MG63 (cell line): ENCODE measurements at places on chromosomes 5 and 9. TPM values are rescaled to one million over a fixed set of nuclear protein-coding genes. Genes with fewer than 3 reads are reported as not detected.
A peak's percentile ranks its signal among the peaks of the same experiment; 100 is the strongest.

DNA sequence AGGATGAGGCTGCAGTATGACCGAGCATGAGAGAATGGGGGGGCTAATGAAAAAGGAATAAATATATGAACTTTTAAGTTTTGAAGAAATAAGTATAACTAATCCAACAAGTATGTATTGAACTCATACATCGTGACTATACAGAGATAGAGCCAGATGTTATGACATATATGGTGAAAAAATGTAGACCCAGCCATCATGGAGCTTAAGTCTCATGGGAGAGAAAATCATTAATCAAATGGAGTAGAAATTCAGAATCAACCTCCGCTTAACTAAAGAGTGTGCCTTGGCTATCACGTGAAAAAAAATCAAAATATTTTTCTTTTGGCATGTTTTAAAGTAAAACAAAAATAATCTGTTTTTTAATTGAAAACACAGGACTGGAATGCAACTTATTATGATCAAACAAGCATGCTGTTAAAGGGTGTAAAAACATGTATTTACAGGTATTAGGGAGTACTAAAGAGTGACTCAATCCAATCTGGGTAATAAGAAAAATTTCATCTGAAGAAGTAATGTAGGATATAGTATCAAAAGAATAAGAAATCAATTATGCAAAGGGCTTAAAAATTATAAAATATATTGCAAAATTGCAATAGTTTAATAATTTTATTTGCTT lies 868.5 kb upstream of the NUDT12 start:
- DNase-seq: no peak

- no peak for DNase-seq
Measured at GRCh38 chr9:123361731-123362510, 5.9 kb downstream of the CRB2 start.

DNA sequence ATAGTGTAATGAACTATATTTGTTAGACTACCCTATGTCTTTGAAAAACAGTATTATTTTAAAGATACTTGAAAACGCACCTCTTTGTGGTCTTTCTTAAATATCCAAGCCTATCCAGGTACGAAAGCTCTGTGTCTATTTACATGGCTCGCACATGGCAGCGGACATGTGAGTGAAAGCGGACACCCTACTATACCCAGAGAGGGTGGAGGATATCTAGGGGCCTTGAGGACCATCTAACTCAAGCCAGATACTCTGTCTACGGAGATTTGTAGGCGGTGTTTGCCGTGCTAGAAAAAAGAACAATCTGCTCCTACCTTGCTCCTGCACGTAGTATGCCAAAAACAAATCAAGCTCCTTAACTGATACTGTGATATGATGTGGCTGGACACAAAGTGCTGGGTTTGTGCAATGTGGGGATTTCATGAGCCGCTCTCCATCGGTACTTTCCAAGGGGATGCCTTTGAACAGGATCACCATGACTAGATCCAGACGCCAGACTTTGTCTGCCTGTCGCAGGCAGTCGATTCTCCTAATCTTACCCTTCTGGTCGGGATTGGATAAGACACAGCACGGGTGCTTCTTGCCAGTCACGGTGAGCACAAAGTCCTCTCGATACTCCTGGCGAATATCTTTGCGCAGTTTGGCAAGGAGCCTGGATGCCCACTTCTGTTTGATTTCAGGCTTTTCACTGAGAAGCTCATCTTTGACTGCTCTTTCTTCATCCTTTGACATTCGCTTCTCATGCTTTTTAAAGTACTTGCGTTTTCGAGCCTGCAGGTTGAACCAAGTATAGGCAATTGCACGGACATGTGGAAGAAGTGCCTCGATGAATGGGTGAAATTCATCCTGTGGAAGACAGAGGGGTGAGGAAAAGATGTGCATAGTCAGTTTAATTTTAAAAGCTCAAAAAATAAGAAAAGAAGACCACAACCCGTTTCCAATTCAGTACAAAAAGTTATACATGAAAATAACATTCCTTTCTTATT lies 7.0 kb downstream of the NFIB start:
- no peak for DNase-seq

DNA sequence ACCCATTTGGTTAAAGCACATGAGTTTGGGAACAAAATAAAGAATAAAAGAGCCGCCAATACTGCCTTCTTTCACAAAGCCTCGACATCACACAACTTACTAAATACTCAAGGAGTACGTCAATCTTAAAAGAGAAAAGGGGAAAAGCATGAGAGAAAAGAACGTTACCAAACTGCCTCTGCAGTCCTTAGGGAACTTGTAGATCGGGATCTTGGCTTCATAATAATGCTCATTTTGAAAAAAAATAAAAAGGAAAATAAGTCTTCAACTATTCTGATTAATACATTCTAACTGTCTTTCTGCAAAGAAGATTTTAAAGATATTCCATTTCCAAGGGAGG lies 618.4 kb downstream of the PDE4D start:
- DNase-seq: no peak

Gene TRPM3
- not detected in 2 replicates for total RNA-seq

GRCh38 chr9:4027606-4028005 lies 272.3 kb downstream of the GLIS3 start:
- DNase-seq: no peak

- peak; percentile 84 for DNase-seq
Measured at GRCh38 chr5:10595672-10596309, 31.9 kb downstream of the ANKRD33B start.

DNA sequence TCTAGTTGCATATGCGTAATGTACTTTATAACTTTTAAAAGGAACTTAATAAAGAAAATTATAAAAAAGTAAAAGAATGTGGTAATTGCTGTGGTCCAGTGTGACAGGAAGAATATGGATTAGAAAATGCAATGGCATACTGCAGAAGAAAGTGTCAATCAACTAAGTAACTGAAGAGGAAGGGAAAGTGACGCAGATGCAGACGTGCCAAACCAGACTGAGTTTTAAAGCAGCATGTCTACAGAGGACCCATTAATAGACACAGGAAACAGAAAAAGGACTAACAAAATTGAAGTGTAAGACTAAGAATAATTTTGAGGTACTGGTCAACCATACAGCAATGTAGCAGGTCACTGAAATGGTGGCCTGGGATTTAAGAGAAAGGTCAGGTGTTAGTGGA lies 73.3 kb downstream of the DPYSL3 start:
- no peak for DNase-seq

DNA sequence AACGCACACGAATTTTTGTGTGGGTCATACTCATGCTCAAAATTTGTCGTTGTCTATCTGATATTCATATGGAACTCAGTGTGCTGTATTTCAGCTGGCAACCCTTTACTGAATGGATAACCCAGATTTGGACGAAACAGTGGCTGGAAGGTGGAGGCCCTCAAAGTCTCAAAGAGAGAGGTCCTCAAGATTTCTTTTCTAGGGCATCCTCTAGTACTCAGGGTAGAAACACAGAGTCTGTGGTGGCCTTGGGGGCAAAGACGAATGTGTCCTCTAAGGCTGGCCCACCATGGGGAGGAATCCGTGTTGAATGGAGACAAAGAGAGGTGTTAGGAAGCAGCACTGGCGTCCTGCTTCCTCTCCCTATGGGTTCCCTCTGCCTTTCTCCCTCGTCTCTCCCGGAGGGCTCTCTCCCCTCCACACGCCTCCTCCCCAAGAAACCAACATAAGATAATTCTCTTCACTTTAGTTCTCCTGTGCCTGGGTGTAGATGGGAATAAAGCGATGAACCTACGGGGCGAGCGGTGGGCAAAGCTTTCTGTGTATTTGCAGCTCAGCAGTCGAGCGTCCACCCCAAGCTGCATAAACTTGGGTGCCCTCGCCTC lies 333.7 kb downstream of the CWC27 start:
- DNase-seq: no peak

Gene ARL10
- 0.20 and 0.33 TPM in 2 replicates for total RNA-seq

DNA sequence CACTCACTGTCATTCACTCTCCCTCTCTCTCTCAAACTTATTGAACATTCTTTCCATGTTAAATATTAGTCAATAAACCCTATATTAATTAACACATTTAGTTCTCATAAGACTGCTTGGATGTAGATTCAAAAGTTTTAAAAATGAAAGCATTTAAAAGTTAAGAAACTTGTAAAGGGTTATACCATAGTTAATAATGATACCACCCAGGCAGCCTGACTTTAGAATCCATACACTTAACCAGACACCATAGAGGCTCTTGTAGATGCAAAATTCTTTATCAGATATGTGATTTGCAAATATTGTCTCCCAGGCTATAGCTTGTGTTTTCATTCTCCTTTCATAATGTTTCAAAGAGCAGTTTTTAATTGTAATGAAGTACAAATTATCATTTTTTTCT lies 335.8 kb upstream of the ACTBL2 start:
- no peak for DNase-seq

DNA sequence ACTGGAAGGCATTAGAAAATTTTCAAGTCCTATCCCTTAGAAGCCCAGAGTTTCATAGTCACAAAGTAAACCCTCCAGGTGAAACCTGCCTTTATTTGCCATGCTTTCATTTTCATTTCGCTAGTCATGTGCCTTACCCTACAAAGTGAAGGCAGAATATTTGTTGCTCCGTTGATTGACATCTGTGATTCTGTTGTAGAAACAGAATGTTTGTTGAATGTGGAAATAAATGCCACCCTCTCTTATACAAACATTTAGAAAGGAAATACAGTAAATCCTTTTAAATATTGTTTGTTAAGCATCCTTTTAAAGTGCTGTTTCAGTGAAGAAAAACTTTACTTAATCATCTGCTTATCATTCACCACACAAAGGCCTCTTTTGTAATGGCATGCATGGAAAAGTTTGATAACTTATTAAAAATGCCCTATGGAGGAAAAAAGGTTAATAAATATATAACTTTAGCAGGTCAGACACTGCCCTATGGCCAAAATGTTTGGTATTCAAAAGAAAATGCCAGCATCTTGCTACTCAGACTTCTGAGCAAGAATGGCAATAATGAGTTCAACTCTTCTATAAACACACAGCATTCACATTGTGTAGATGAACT lies 34.3 kb upstream of the CAST start:
- DNase-seq: no peak

DNA sequence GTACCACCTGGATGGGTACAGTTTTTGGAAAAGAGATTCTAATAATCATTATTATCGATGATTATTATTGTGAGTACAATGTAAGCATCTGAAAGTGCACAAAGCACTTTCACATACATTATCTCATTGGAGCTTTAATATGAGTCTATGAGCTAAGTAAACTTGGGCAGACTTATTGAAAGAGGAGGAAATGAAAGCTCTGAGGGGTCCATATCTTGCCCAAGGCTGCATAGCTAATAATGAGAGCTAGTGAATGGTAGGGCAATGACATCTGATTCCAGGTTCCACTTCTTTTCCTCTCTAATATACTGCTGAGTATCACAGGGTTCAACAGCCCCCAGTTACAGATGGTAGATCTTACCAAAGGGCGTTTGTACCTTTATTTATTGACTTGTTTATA lies 26.1 kb downstream of the TIMD4 start:
- no peak for DNase-seq

Gene PDGFRB
- 6.1 and 10.4 TPM in 2 replicates for total RNA-seq

- DNase-seq: no peak
Measured at GRCh38 chr5:145947581-145947980, 11.2 kb downstream of the SH3RF2 start.

- no peak for DNase-seq
Measured at GRCh38 chr5:180563994-180564393, 27.3 kb downstream of the SCGB3A1 start.
